SK-MEL-5 (cell line): ENCODE measurements at places on chromosomes 13 and 19. TPM values are rescaled to one million over a fixed set of nuclear protein-coding genes. Genes with fewer than 3 reads are reported as not detected.

DNA sequence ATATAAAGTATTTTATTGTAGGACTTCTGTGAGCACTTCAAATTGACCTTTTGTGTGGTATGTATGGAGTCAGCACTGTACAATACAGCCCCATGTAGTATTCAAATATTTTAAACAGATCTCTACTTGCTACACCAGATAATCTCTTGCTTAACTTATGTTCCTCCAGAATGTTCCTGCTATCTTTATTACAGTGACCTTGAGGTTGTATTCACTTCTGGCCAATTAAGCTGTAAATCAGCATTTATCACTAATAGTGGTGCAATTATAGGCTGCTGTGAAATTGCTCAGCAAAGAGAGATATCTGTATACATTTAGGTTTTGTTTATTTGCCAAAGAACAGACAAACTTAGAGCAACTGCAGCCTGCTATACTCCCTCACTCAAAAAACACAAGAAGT, 1218.6 kb downstream of the PCDH17 start:
- no peak for DNase-seq

ETV2 gene
- total RNA-seq = 0.40 TPM in 1 of 2 replicates, not detected in the other

DNA sequence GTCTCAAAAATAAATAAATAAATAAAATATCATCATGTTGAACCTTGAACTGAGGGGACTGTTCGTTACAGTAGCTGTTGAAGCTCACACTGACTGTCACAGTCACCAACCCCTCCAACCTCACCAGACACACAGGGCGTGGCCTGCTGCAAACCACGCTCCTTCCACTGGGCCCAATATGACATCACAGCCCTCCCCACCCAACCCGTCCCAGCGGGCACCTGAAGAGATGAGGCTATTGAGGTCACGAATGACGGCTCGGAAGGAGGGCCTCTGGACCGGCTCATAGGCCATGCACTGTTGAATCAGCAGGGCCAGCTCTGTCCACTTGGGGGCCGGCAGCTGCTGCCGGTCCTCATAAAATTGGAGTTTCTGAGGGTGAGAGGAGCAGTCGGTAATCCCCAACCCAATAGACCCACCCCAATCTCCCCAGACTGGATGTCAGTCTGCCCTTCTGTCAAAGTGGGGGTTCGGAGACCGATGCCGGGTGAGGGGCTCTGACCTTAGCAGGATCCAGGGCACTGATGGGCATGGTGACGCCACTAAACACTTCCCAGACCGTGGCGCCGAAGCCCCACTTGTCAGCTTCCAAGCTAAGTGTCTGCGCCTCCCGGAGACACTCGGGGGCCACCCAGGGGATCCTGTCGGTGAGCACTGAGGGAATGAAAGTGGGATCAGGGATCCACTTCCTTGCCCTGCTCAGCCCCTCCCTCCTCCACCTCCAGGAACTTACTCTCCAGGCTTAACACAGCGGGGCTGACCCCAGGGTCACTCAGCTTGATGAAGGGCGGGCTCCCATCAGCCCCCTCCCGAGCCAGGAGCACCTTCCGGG, 13.2 kb downstream of the JAK3 start:
- DNase-seq = no peak

GRCh38 chr13:31625115-31625514, 114.2 kb upstream of the RXFP2 start:
- DNase-seq = no peak

ZIK1 gene
- 1.7 and 2.3 TPM in 2 replicates for total RNA-seq

EFNA2 gene
- 0.37 and 1.5 TPM in 2 replicates for total RNA-seq

GRCh38 chr13:22263185-22263584, 592.3 kb downstream of the FGF9 start:
- DNase-seq = no peak

ZNF260 gene
- 9.0 and 12.0 TPM in 2 replicates for total RNA-seq

- DNase-seq = peak; percentile 85
Observed at GRCh38 chr19:47663911-47664771, 49.1 kb upstream of the EHD2 start.

PTGIR gene
- total RNA-seq = not detected in 2 replicates

DNA sequence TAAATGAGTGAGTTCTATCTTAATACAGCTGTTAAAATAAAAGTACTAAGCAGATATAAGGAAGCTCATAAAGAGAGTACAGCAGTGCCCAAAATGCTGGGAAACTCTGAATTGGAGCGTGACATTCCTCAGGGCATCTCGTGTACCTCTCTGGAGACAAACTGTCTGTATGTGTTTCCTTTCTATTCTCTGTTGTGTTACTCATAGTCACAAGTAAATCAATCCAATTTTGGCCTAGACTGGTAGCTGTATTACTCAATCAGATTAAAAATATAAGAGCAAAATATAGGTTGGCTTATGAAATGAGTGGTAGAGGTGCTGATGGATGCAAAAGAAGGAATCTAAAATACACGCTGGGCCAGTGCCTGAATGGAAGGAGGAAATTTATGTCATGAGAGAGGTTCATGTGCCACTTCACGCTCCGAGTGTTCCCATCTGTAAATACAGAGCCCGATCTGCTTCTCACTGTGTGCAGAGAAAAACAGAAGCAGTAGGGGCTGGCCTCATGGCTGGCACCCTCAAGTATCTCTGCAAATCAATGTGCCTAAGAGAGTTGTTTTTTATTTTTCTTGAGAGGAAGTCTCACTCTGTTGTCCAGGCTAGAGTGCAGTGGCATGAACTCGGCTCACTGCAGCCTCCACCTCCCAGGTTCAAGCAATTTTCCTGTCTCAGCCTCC, 58.7 kb upstream of the RGCC start:
- DNase-seq = peak; percentile 84

DNA sequence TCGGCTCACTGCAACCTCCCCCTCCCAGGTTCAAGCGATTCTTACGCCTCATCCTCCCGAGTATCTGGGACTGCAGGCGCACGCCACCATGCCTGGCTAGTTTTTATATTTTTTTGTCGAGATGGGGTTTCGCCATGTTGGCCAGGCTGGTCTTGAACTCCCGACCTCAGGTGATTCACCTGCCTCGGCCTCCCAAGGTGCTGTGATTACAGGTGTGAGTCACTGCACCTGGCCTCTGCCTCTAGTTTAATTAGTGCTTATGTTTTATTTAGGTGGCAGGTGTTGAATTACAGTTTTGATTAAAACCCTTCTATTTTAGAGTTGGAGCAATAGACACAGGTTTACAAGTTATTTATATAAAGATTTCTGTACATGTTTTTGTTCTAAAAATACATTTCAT, 42.8 kb downstream of the ATP11A start:
- DNase-seq = no peak

- no peak for DNase-seq
Observed at GRCh38 chr19:10686661-10687517, 14.3 kb upstream of the QTRT1 start.

- no peak for DNase-seq
Observed at GRCh38 chr13:49497272-49497671, 1.5 kb downstream of the PHF11 start.

- DNase-seq = no peak
Observed at GRCh38 chr19:4052114-4052992, 14.3 kb downstream of the ZBTB7A start.

SLC7A9 gene
- total RNA-seq = 0.18 TPM in 1 of 2 replicates, not detected in the other

POMP gene
- total RNA-seq = 276 and 342 TPM in 2 replicates

DNA sequence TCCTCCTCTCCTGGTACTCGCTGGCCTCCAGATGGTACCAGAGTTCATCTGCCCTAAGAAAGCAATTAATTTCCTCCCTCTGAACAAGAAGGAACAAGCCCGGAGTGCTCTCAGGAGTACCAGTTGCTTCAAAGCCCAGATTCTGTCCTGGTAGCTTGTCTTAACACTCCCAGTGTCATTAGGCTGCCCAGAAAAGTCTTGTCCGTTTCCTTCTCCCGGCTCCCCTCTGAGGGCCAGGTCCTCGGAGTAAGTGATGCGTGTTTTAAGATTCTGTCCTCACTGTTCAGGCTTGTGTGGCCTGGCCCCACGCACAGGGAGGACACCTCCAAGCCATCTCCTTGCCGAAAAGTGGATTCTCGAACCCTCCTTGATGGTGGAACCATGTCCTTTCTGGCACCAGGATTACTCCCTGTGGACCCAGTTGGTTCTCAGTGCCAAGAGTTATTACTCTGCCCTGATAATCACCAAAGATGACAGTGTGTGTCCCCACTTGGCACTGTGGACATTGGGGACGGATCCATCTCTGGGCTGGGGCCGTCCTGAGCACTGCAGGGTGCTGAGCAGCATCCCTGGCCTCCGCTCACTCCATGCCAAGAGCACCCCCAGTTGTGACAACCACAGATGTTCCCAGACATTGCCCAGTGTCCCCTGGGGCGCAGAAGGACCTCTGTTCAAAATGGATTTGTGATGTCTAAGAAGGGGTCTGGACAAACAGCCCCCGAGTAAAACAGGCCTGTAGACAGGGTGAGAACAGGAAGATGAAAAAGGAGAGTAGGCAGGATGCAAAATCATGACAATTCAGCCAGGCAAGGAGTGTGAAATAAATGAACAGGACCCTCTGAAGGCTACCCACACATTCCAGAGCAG, 52.4 kb downstream of the RFX2 start:
- no peak for DNase-seq

- DNase-seq = no peak
Observed at GRCh38 chr13:105774739-105775460, 760.6 kb downstream of the EFNB2 start.

SPRY2 gene
- 90.2 and 91.0 TPM in 2 replicates for total RNA-seq

- peak; percentile 30 for DNase-seq
Observed at GRCh38 chr13:28273919-28274318, 135.6 kb downstream of the PAN3 start.

DNA sequence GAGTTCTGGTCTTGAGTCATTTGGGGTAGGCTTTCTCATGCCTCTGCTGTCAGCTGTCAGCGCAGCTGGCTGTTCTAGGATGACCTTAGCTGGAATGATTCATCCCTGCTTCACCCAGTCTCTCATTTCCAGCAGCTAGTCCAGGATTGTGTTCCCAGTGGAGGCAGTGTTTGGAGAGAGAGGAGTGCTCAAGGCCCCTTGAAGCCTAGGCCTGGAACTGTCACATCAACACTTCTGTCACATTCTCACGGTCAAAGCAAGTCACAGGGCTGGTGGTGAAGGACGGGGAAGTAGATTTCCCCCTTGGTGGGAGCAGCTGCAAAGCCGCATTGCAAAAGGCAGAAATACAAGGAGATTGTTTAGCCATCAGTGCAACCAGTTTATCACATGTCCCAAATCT, 15.2 kb downstream of the TPT1 start:
- peak; percentile 55 for DNase-seq

ABHD13 gene
- 9.6 and 10.4 TPM in 2 replicates for total RNA-seq

- no peak for DNase-seq
Observed at GRCh38 chr19:18021121-18021755, 13.3 kb downstream of the ARRDC2 start.

ACER1 gene
- not detected in 2 replicates for total RNA-seq

GRCh38 chr19:1809678-1810077, 2.4 kb downstream of the ATP8B3 start:
- no peak for DNase-seq

DNA sequence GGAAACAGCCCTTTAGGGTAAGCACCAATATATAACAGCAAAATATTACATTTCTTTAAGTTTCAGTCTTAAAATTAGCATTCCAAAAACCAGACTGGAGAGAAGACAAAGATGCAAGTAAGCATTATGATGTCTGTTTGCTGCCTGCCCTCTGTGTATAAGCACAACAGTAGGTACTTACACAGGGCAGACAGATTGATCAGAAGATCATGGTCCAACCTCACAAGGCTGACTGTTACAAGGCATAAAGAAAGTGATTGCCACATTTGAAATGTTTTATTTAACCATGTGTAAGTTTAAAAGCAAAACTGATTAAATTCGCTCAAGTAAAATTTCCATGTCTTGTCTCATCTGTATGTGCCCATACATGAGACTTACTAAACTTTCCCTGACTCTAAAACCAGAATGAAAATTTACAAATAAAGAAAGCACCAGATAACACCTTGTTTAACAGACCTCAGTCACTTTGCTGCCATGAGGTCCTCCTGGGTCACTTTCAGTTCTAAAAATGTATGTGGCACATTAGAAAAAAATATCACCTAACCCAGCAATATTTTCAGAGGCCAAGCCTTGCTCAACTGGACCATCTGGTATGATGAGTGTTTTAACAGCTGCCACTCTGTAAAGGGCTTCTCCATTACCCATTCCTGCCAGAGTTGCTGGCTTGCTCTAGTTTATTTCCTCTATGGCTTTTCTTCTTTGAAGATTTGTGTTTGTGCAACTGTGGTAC, 297.0 kb downstream of the RBM26 start:
- no peak for DNase-seq

FOXO1 gene
- total RNA-seq = 5.0 and 5.7 TPM in 2 replicates

DNA sequence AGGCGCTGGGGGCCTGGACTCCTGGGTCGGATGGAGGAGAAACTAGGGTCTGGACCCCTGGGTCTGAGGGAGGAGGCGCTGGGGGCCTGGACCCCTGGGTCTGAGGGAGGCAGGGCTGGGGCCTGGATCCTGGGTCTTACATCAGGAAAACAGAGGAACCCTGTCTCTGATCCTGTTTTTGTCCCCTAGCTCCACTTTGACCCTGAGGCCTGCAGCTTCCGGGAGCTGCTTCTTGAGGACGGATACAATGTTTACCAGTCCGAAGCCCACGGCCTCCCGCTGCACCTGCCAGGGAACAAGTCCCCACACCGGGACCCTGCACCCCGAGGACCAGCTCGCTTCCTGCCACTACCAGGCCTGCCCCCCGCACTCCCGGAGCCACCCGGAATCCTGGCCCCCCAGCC, 2.4 kb downstream of the FGF21 start:
- DNase-seq = no peak

- no peak for DNase-seq
Observed at GRCh38 chr19:30842926-30843325, 470.7 kb downstream of the ZNF536 start.

DNA sequence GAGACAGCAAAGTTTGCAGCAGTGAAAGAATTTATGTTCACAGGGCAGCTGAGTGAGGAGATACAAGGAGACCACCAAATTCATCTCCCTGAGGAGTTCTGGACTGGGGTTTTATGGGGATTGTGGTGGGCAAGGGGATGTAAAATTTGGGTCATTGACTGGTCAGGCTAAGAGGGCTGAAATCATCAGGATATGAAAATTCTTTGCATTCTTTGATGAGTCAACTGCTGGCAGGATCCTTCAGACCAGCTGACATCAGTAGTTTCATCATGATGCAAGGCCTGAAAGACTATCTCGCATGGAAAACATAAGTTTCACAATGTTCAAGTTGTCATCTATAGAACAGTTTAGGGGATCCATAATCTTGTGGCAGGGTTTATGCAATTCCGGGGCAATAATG, 869.5 kb upstream of the PCDH9 start:
- no peak for DNase-seq

DNA sequence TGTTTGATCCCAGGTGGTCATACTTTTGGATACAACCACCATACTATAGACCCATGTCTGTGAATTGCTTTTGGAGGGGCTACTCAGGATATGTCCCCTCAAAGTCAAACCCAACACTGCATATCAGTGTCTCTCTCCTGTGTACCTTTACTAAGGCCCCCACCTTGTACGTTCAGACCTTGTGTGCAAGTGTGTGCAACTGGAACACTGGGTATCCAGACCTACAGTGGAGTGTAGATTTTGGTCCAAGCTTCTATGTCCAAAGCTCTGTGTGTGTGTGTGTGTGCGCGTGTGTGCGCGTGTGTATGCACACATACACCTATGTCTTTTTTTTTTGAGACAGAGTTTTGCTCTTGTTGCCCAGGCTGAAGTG, 18.0 kb downstream of the KLK2 start:
- no peak for DNase-seq

GRCh38 chr19:7013678-7014077, 7.6 kb downstream of the MBD3L2B start:
- peak; percentile 49 for DNase-seq

GRCh38 chr13:74266309-74266708, 132.1 kb upstream of the KLF12 start:
- DNase-seq = no peak

GRCh38 chr19:38024992-38025908, 118.2 kb downstream of the SIPA1L3 start:
- no peak for DNase-seq

- DNase-seq = no peak
Observed at GRCh38 chr19:45186509-45187334, 8.1 kb downstream of the BLOC1S3 start.
